ENCODE measurements at places on chromosomes 4 and X.

DNA sequence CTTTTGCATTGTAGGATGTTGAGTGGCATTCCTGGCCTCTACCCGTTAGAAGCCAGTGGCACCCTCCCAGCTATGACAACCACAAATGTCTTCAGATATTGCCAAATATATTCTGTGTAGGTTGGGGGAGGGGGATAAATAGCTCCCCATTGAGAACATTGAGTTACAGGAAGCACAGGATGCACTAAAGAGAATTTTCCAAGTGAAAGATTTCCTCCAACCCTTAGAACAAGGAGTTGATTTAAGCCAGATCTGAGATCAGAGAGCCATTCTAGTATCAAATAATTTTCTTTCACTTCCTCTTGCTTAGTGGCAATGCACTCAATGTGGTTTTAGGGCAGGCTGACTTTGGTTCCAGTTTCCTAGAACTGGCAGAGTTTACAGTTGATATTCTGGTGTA is 436.6 kb downstream of the C4orf33 start:
- peak; percentile 3 for DNase-seq

- peak; percentile 62 for DNase-seq
Measured at GRCh38 chr4:56757821-56758411, 63.6 kb downstream of the SPINK2 start.

GRCh38 chrX:38175139-38175538 is 45.5 kb downstream of the SRPX start:
- DNase-seq, result no peak

DNA sequence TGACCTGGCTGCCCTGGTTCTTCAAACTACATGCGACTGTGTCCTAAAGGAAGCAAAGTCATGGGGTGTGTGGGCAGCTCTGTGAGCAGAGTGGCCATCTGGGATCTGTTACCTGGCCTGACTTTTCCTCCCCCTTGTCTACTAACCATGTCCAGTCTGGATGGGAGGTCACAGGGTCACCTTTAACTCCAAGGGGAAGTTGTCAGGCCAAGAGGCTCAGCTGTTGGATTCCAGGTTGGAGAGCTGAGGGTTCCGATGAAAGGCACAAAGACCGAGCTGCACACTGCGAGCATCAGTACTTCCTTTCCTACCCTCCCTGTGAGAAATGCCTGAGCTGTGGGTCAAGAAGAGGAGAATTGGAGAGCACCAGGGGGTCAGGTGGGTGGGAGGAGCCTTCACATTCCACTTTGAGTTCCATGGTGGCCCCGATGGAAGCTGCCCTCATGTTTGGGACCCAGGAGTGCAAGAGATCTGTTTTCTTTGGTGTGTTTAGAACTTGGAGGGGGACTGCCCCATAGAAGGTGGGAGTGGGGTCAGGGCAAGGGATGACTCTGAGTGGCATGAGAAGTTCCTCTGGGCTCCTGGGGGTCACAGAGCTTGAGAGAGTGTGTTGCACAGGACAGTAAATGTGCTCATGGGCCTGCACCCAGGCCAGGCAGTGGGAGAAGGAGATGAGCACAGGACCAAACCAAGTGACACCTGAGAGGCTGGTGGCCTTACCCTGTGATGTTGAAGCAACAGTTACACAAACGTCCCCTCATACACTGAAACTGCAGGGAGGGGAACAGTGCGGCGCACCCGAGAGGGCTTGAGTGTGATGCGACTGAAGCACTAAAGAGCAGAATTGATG is 36.2 kb downstream of the RGS12 start:
- DNase-seq, result no peak

DNA sequence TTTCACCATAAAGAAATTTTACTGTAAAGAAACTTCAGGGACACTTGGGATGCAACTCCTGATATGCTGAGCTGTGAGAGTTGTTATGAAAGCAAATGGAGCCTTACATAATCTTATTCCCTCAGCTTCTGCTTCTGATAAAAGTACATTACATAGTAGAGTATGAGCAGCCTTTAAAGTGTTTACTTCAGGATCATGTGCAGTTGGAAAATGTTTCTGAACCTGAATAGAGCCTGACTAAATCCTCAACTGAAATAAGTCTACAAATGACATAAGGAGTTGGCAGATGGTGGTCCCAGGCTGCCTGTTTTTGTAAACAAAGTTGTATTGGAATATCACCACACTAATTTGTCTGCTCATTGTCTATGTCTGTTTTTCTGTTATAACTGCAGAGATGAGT is 19.3 kb downstream of the RASSF6 start:
- DNase-seq, result no peak

GRCh38 chr4:83388313-83388676 is 53.6 kb upstream of the HPSE start:
- peak; percentile 59 for DNase-seq

DNA sequence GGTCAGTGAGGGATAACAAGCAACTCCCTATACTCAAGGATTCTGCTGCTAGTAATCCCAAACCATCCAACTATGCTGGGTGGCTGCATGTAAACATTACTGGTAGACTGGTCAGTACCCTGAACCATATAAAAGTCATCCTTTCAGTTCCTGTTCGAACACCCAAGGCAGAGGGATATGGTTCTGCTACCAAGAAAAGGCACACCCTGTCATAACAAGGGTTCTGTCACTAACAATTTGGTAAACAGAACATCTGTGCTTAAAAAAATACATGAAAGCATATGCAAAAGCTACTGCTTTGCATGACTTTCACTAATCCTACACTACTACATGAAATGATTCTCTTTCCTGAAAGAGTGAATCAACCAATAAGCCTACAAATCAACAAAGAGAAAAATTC is 76.8 kb upstream of the MCF2 start:
- DNase-seq, result no peak

GRCh38 chr4:185902654-185903053 is 90.7 kb upstream of the SORBS2 start:
- no peak for DNase-seq

- DNase-seq, result no peak
Measured at GRCh38 chrX:63561425-63561824, 210.3 kb upstream of the SPIN4 start.

DNA sequence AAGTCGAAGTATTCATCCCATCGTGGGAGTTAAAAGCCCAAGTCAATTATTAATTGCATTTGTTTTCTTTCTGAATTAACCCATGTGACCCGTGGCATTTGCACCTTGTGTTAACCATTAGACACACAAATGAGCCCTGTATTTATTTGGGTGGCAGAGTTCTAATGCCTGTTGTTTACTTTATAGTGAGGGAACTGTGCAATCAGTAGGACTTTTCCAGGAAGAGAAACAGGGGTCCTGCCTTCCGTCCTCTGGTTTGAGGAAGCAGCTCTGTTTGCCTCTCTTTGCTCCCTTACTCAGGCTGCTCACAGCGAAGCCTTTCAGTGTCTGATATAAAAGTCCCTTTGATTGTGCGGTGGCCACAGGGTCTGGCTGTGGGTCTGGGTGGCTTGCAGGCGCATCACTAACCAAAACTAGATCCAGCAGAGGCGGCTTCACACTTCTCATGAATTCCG is 263.6 kb downstream of the PTTG2 start:
- no peak for DNase-seq

DNA sequence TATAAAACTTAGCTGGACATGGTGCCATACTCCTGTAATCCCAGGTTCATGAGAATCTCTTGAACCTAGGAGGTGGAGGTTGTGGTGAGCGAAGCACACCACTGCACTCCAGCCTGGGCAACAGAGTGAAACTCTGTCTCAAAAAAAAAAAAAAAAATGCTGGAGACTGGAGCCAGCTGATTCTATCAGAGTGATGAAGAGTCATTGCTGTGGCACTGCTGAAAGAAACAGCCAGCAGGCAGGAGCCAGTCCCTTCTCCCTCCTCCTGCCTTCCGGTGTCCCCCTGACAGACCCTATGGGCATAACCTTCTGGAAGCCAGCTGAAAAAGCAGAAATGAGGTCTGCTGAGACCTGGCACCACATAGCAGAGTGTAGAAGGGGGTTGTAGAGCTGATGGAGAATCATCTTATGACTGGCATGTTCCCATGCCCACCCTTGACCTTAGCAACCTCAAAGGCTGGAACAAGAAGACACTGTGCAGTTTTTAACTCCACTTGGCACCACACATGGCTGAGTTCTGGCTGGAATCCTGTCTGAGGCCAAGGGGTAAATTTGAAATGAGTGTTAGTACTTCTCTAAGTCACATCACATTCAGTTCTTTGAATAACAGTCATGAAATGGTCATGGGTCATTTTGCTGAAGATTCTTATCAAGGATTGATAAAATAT is 2.6 kb upstream of the SPINK2 start:
- no peak for DNase-seq

DNA sequence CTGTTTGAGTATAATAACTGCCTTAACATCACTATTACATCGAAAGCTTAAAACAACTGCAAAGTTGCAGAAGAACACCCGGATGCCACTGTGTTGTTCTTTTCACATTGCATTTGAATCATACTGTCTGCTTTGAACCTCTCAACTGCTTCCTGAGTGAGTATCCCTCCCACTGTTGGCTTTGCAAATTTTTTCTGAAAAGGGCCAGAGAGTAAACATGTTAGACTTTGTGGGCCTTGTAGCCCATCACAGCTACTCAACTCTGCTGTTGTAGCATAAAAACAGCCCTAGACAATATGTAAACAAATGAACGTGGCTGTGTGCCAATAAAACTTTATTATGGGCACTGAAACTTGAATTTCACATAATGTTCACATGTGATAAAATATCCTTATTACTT is 76.1 kb downstream of the NSG1 start:
- no peak for DNase-seq

DNA sequence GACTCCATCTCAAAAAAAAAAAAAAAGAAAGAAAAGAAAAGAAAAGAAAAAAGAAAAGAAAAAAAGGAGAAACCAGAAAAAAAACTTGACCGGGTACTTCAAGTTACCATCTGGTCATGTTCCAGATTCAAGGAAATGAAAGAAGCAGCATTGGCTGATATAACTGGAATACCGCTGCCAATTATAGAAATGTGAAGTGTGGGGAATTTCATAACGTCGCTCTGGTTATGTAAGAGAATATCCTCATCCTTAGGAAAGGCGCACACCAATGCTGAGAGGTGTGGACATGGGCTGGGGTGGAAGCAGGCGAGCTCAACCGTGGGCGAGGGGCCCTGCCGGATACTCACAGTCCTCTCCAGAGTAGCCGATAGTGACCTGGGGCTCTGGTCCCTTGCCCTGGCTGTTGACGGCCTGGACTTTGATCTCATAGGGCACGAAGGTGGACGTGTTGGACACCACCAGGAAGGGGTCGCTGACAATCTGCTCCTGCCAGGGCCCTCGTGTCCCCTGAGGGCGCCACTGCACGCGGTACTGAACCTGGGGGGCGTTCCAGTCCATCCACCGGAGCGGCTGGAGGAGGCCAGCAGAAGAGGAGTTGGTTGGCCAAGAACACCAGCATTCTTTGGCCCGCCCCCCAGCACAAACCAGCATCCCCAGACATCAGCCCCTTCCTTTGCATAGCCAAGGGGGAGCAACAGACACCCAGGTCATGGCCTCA is 19.5 kb downstream of the L1CAM start:
- DNase-seq, result no peak

GRCh38 chrX:148322906-148323305 is 177.5 kb upstream of the AFF2 start:
- DNase-seq, result no peak

- DNase-seq, result no peak
Measured at GRCh38 chrX:119677654-119677981, 15.3 kb downstream of the SEPTIN6 start.

DNA sequence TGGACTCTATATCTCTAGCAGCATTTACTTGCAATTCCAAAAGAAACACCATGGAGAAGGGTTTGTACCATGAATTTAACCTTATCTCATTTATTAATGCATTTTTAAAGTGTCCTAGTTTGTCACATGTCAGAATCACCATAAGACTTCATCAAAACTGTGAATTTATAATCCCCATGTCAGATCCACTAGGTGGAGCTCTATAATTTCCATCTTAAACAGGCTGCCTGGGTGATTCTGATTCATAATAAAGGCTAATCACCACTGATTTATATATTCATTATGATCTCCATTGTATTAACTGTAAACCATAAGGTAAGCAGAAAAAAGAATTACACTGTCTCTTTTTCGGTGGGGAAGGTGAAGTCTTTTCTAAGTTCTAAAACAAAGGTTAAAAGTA is 4.0 kb downstream of the TCEAL2 start:
- no peak for DNase-seq

DNA sequence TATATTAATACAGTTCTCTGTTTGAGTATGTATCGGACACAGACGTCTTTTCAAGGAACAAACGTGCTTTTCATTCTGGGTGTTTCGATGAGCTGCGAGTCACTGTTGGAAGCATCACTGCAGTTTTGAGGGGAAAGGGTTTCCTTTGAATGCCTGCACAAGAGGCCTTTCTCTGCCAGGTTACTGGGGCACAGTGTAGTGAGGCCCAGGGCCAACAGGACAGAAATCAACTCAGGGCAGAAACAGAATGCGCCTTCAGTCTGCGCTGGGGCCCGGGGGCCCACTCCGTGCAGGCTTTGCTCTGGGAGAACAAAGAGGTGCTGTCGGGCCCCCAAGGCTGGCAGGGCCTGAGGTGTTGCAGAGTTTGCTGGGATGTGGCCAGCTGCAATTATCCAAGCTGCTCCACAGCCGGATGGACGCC is 2.3 kb upstream of the PPP2R3B start:
- DNase-seq, result no peak

DNA sequence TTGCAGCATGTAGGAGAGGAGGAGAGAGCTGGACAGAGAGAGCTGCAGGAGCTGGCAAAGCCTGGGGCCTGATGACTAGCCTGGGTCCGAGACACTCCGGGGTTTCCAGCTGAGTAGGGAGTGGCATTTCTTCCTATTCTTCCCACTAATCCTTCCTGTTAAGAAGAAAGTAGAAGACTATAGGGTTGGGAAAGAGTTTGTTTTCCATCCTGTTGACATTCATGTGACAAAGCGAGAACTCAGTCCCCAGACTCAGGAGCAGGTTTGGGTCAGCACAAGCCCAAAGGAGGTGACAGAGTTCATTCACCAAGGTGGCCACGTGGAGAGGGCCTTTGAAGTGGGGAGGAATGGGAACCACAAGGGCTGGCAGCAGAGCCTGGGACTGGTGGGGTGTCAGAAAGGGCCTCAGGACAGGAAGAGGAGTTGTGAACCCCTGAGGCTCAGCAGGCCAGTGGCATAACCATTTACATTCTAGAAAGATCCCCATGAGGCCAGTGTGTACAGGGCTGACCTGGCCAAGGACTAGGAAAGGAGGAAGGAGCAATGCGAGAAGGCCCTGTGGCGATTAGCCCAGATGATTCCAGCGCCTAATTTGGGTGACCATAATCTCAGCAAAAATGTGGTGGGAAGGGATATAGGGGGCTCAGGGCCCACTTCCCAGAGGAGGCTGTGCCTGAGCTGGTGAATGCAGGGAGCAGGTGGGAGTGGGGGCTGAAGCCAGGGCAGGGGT is 3.3 kb upstream of the HAUS3 start:
- DNase-seq, result no peak

GRCh38 chrX:154019633-154020528 is at the start of gene IRAK1:
TSS of gene IRAK1 (minus strand) at chrX:154019902. CDS start at chrX:154019812, 90 bp downstream.
- peak; percentile 62 for DNase-seq

GRCh38 chrX:40757058-40757457 is 21.7 kb upstream of the MED14 start:
- DNase-seq, result no peak

DNA sequence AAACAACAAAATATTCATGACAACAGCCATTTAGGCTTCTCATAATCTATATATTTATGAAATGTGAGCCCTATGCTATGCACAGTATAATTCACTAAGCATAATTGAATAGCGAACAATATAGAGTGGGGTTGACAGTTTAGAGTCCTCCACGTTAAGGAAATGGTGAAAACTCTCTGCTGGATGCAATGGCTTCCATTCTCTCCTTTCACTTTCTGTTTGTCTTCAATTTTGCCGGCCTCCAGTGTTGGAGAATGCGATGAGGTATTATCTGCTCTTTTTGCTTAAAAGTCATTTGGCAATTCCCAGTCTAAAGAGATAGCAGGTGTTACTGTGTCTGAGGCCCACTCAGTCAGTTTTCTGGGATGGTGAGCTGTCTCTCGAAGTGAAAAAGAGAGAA is 52.1 kb downstream of the NPY5R start:
- no peak for DNase-seq

All from CD4-positive, alpha-beta T cell treated with Interferon alpha-2 for 1 hour (primary cell).